ENCODE measurements at places on chromosomes 7 and 10.

- no peak for DNase-seq
These were observed 21.0 kb downstream of the ZCWPW1 start for GRCh38 chr7:100407285-100408180.

GRCh38 chr10:23368816-23369640, 24.4 kb upstream of the C10orf67 start:
- no peak for DNase-seq

GRCh38 chr7:141389140-141389796, 161.9 kb upstream of the AGK start:
- no peak for DNase-seq

- DNase-seq = no peak
These were observed 229.4 kb upstream of the MYO3A start for GRCh38 chr10:25704622-25705021.

DNA sequence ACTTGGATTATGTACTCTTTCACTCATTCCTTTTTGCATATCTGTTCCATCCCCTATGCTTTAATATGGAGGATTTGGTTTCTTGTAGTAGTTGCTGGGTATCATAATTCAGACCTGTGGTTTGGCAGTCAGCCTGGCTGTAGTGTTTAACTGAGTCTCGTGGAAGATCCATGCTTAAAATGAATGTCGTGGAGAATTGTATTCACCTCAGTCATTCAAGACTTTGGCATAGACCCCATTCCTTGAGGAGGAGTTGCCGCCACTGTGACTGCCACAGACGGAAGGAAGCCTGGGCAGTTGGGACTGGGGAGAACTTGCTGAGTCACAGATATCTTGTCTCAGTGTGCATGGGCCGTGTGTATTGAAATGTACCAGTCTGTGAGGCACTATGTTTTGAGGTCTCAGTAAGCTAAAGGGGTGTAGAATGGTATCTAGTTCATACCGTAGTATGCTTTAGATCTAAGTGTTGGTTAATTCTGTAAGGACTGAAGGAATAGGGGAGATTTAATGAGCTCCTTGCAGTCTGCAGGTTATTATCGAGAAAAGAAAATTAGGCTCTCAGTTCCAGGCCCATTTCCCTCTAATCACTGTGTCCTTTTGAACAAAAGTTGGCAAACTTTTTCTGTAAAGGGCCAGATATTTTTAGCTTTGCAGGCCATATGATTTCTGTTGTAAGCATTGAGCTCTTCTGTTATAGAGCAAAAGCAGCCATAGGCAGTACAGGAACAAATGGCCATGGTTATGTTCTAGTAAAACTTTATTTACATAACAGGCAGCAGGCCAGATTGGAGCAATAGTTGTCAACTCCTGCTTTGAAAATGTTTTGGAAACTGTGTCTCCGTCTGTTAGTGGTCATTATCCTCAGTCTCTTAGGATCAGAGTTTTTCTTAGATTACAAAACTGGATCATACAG, 76.8 kb downstream of the TPST1 start:
- DNase-seq = no peak

- DNase-seq = no peak
These were observed 203.7 kb downstream of the AUTS2 start for GRCh38 chr7:69801729-69802682.

DNA sequence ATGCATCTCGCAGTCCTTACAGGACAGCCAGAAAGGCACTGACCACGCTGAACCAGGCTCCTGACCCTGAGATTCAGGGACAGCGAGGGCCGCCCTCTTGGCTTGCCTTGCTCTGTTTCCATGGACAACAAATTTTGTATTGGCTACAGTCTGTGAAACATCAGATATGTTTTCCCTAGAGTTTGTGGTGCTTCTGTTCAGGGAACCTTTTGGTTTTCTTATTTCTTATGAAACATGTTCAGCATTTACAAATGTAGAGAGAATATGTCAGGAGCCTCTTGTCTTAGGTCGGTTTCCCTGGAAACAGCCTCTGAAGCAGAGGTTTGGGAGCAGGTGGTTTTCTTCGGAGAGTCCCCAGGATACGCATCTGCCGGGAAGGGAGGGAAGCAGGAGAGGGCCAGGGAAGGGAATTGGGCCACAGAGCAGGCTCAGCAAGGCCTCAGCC, 260.1 kb downstream of the CCDC3 start:
- DNase-seq = no peak

GRCh38 chr10:114635797-114636550, 22.1 kb downstream of the ABLIM1 start:
- DNase-seq = no peak

DNA sequence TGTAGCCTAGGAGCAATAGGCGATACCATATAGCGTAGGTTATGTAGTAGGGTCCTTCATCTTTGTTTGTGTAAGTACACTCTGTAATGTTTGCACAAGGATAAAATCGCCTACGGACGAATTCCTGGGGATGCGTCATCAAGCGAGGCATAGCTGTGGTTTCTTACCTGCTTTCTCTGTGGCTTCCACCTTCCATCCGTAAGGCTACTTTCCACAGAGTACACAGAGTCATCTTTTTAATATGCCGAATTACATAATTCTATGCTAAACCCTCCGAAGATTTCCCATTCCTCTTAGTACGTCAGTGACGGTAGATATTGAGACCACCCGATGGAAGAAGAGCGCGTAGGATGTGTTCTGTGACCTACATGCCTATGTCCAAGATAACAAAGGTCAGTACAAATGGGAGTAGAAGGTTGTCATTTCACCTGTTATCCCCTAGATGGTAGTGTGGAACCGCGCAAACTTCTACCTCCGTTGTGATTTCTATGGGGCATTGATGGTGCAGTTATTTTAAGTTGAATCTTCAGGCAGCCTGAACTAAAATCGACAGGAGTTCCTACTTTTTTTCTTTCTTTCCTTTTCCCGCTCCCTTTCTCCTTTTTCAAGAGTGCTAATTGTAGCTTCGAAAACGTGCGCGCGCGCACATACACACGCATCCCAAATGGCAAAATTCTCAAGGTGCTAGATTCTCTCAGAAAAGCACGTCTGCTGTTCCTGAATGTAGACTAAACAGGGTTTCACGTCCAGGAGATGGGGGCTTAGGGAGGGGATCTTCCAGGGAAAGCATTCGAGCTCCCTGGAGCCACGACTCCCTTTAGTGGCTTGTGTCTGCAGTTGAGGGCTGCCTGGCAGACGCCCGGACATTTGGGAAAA, 111.7 kb upstream of the MBL2 start:
- no peak for DNase-seq

GRCh38 chr10:84204122-84204521, 9.8 kb downstream of the CDHR1 start:
- no peak for DNase-seq

DNA sequence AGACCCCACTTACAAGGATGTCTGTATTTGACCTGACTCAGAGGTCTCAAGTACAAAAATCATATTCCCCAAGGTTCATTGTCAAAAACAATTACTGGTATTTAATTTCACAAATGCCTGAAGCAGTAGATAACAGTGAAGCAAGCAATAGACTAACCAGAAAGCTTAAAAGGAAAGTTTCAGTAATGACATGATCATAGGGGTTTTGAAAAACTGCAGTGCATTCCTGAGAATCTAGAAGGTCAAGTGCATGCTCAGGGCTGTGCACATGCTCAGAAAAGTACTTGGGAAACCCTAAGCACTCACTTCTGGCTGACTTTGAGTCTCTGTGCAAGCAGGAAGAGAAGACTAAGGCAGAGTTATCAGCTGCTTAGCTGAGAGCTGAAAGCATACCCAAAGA, 27.1 kb downstream of the RASGEF1A start:
- no peak for DNase-seq

DNA sequence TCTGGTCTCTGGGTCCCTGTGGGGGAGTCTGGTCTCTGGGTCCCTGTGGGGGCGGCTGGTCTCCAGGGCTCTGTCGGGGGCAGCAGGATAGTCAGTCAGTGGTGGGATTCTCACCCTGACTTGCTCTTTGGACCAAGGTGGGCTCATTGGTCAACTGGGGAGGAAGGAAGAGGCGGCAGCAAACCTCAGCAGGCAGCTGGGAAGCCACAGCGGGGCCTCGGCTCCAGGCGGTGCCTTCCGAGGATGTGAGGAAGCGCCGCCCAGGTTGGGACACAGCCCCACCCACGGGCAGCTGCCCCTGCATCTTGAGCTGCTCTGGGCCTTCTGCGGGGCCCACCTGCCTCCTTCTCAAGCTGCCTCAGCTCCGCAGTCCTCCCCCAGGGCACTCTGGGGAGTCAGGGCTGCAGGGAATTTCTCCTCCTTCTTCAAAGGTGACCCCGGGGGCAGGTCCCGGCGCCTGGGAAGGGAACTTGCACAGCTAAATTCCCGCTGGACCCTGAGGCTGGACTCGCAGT, 20.4 kb upstream of the KNDC1 start:
- no peak for DNase-seq

GRCh38 chr7:2787251-2787951, 56.7 kb downstream of the GNA12 start:
- DNase-seq = no peak

- DNase-seq = no peak
These were observed 371.1 kb downstream of the LRRTM3 start for GRCh38 chr10:67296926-67297325.

DNA sequence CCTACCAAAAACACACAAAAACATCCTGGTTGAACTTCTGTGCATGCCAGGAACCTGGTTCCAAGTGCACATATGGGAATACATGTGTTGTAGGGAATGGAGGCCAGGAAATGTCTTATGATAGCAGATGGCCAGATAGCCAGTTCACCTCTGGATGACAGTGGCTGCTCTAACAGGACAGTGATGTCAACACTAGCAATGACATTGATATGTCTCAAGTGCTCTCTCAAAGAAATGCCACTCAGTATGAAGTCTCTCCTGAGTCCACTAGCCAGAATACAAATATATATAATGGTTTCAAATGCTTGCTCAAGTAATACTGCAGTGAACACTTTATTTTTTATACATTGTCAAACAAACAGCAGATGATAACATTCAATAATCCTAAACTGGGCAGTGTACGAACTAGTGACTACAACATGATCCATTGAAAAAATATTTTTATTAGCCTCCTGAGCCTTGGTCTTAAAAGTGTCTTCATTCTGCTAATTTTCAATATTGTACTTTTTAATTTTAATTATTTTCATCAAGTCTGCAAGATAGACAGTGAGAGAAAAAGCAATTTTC, 26.0 kb upstream of the PCDH15 start:
- DNase-seq = no peak

DNA sequence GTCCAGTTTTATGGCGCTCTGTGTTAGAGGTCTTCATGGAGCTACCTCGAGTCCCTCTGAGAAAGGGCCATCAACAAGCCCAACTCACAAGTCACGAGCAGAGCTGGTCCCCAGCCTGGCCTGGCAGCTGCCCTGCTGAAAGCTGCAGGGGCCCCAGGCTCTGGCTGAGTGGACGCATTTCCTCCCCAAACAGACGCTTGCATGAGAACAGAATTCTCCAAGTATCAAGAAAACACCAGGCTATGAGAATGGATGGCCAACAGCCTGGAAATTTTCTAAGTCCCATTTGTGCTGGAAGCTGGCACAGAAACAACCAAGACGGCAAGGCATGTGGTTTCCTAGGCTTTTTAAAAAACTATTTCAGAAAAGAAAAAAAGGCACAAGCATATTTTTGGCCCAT, 114.8 kb downstream of the FAM53B start:
- no peak for DNase-seq

DNA sequence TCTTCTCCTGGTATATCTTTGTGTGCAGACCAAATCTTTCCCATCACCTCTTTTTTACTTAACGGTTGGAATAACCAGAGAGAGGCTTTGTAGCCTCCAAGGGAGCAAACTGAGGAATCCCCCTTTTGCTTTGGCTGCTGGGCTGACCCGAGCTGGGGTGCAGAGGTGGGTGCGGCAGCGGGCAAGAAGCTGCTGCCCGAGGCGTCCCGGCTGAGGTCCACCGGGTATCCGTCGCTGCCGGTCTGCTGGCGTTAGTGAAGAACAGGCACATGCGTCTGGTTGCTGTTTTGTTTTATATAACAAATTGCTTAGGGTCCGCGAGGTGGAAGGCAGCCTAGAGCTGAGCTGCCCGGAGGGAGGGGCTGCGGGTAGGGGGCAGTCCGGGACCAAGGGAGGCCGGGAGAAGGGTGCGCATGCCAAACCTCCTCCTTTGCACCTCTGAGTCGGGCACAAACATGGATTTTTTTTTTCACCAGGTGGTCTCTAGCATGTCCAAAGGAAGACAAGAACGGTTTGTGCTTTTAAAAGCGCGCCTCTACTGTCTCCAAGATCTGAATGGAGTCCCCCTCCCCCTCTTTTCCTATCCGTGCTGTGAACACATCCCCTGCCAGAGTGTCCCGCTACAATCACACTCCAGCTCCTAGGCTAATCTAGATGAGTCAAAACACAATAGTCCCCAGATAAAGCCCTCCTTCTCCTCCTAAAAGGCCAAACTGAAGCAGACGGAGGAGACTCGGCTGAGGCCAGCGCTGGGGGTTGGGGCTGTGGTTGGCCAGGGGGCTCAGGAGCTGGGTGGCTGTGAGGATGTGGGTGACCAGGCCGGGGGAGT, 6.8 kb upstream of the GATA3 start:
- no peak for DNase-seq

GRCh38 chr7:29764227-29764626, 42.1 kb upstream of the WIPF3 start:
- no peak for DNase-seq

DNA sequence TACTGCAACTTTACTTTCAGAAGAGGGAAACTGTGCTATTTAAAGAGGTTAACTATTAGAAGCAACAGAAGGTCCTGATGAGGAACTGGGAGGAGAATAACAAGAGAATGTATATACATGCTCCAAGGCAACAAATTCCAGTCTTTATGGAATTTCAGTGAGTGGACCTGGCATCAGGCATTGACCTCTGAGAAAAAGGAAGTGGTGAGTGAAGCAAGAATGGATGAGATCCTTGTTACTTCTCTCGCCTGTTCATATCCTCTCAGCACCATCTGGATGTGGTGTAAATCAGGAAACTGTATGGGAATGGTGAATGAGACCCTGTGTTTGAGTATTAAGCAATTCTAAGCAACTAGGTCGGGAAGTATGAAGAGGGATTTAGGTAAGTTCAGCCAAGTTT, 30.3 kb upstream of the KBTBD2 start:
- DNase-seq = no peak

- no peak for DNase-seq
These were observed 7.8 kb upstream of the TARP start for GRCh38 chr7:38281266-38281665.

DNA sequence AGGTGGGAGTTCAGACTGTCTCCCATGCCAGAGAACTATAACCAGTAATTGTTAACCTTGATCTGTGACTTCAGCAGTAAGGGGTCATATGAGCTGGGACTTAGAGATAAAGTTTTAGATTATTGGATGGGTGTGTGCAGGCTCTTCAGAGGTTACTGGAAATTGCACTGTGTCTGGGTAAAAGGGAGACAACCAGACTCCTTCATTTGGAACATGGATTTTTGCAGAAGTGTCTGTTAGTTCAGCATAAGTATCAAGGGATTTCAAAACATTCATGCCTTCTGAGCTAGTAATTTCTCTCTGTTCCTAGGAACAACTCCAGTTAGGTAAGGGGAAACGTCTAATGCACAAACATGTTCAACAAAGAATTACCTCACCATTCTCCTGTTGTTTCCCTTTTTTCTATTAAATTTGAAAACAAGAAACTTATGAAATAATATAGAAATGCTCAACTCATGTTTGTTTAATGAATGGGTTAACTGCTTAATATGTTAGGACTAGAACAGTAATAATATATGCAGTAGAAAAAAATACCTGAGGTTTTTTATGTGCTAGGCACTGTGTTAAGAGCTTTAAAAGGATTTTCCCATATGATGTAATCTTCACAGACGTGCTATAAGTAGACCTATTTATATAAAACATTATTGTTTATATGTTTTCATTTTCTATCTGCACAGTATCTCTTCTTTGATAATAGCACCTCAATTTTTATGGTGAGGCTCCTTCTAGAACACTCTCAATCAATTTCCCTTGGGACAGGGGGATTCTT, 233.0 kb downstream of the CACNA2D1 start:
- DNase-seq = no peak

Data from stimulated activated CD8-positive, alpha-beta memory T cell treated with anti-CD3 and anti-CD28 coated beads, Interleukin-4, amount 100 ng/mL, for 1 hour (primary cell).